Activated CD4-positive, CD25-positive, alpha-beta regulatory T cell treated with anti-CD3 and anti-CD28 coated beads, Interleukin-2, amount 50 U/mL, for 16 hours (primary cell): ENCODE measurements at places on chromosomes 4 and X.

DNA sequence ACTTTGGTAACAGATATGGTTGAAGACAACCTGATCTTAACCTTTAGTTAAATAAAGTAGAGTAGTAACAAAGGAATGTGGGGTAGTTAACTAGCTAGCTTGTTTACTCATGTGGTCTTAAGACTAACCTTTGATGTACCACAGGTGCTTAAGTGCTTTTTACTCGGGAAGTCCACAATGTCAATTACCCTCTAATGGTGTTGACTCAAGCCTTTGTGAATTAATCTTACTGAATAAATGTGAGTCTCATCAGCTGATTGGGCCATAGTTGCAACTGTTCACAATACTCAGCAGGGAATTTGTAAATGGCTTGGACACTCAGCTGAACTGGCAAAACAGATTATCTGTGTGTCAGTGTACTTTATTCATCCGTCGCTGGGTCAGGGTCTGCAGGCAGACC lies 119.0 kb upstream of the UGT8 start:
- DNase-seq = no peak

GRCh38 chr4:183797445-183798300 lies 107.4 kb upstream of the STOX2 start:
- DNase-seq = no peak

GRCh38 chr4:78057135-78057599 lies at the start of gene FRAS1:
Gene FRAS1, plus strand, starts transcription at chr4:78057323. Its CDS starts 687 bp downstream, at chr4:78058010.
- DNase-seq = no peak

DNA sequence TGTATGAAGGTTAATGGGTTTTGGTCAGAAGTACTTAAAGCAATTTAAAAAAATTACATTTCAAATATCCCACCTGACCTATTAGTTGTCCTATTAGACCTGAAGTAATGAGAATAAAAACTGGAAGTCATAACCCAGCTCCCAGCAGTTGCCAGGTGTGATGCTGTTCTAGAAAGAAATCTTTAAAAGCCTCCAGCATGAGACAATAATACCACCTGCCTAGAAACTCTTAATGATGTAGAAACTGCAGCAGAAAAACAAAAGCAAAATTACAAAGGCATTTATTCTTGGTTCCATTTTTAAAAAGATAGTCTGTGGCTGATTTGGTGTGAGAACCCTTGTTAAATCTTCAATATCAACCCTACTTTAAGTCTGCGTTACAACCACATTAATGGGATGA lies 1137.7 kb upstream of the TENM3 start:
- DNase-seq = no peak

DNA sequence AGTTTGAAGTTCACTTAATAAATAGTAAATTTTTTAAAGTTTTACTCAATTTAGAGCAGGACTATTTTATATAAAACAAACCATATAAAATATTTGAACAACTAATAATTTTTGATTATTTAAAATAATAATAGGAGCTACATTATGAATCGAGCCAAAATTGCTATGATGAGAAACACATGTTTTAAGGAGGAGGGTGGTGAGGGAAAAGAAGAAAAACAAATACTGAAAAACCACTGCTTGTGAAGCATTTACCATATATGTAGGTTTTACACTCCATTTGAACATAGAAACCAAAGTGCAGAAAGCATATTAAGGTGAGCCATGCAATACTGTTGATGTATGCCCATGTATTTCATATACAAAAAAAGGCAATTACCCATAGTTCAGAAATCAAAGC lies 448.9 kb downstream of the FSTL5 start:
- no peak for DNase-seq

DNA sequence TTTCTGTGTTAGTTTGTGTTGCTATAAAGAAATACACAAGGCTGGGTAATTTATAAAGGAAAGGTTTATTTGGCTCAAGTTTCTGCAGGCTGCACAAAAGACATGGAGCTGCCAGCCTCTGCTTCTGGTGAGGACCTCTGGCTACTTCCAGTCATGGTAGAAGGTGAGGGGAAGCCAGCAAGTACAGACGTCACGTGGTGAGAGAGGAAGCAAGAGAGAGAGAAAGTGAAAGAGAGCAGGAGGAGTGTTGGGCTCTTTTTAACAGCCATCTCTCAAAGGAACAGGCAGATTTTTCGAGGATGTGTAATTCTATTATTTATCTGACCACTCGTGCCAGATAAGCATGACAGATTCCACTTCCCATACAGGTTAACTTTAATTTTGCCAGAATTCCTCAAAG lies 1199.1 kb downstream of the ADGRL3 start:
- no peak for DNase-seq

DNA sequence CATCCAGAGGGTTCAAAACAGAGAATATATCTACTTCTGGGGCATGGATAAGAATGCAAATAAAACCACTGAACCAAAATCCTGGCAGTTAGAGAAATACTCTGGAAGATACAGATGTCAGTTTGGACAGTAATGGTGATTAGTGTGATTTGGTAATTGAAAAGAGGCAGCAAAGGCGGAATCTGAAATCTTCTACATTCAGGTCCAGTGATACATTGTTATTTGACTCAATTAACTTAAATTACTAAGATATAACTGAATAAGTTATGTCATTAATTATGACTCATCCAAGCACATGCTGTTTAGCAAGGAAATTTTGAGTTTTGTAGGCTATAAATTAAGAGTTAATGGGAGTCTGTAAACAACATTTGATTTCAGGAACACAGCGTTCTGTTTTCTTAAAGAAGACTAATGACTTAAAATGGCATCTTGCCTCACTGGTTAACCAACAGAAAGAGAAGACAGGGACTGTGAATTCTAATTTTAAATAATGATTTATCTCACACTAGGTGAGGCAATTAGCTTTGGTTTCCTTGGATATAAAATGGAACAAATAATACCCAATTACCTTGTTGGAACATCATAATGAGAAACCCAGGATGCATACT lies 937.1 kb downstream of the PDHA2 start:
- DNase-seq = no peak

- DNase-seq = no peak
These were observed 295.8 kb downstream of the GBA3 start for GRCh38 chr4:22988526-22988925.

DNA sequence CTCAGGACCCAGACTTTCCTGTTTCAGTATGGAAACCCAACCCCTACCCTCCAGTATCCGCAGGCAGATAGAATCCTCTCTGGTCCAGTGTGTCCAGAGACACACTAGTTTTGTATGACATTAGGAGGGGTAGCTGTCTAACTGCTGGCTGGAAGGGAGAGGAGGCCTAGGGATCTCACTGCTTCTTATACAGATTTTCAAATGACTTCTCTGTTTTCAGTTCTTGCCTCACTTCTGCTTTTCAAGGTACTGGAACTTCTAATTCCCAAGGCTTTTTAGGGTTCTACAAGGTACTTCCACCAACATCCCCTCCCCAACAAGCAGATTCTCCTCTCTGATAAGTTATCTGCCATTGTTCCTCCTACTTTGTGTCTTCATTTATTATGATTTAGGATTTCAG lies 6.1 kb downstream of the SGCB start:
- no peak for DNase-seq

DNA sequence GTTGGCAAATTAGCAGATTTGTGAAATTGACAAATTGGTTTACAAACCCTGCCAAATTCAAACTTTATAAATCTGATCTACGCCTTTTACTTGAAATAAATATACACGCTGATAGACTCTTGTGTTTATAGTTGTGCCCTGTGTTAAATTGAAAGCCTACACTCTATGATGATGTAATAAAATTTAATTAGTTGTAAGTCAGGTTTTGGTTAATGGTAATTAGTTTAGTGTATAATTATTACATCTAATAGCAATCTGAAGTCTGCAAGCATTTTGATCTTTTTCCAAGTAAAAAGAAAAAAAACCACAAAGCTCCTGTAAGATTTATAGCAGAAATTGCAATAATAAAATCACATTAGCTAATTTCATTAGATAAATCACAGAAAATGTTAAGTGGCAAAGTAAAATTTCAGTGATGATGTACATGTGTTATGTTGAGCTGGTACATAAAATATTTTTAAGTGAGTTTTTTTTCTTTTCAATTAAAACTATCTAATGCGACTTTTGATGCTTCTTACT lies 72.7 kb upstream of the TENM3 start:
- DNase-seq = no peak

DNA sequence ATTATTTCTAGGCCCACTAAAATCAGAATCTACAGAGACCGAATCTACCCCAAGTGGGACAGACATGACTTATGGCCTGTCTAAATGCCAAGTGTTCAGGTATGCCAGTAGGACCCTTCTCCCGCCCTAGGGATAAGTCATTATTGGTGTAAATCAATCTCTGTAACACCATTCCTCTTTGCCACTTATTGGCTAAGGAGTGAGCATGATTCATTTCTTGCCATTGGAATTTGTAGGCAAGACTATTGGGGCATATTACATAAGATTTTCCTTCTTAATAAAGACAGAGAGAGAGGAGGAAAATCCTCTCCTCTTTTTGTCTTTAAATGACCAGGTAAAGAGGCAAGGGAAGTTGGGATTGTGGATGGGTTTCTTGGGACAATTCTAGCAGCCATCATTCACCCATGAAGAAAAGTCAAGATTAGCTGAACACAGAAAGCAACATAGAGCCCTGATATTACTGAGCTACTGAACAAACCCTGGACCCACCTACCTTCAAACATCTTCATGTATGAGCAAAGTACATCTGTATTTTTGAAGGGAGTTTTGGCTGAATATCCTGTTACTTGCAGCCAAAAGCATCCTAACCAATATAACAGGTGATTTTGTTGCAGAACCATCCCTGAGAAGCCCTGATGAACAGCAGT lies 2.6 kb downstream of the SLC9B2 start:
- DNase-seq = no peak

DNA sequence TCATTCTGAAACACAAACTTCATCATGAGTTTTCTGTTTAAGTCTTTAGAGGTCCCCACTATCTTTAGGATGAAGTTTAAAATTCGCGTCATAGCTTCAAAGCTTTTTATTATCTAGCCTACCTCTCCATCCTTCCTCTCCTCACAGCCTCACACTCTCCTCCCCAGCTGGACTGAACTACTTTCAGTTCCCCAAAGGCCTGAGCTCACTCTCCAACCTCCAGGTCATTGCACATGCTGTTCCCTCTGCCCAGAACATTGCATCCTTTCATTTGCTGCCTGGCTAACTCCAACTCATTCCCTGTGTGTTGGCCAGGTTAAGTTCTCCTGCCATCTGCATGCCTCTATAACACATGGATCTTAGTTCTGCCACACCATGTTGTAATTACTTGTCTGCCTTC lies 2.9 kb upstream of the OTUD5 start:
- no peak for DNase-seq

- no peak for DNase-seq
These were observed 139.3 kb downstream of the GPR143 start for GRCh38 chrX:9626379-9626778.

GRCh38 chr4:79682161-79682560 lies 274.1 kb upstream of the GK2 start:
- no peak for DNase-seq

GRCh38 chr4:95204873-95205272 lies 343.9 kb downstream of the UNC5C start:
- no peak for DNase-seq

GRCh38 chrX:34879886-34880285 lies 62.7 kb upstream of the FAM47B start:
- no peak for DNase-seq

DNA sequence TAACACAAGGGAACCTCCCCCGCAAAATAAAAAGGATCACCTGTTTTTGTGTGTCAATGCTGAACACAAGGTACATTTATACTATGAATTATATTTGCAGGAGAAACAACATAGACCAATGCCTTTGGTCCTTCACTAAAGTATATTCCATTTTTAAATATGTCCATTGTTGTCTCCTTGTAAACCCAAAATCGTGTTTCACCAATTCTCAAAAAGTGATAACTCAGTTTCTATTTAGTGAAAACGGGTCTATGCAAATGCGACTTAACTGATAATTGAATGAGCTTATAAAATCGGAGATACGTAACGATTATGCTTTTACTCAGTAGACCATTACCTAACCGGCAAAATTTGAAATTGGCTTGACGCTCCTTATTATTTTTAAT lies 2.1 kb downstream of the BRWD3 start:
- DNase-seq = no peak

- no peak for DNase-seq
These were observed 15.2 kb upstream of the PACRGL start for GRCh38 chr4:20684852-20685763.

DNA sequence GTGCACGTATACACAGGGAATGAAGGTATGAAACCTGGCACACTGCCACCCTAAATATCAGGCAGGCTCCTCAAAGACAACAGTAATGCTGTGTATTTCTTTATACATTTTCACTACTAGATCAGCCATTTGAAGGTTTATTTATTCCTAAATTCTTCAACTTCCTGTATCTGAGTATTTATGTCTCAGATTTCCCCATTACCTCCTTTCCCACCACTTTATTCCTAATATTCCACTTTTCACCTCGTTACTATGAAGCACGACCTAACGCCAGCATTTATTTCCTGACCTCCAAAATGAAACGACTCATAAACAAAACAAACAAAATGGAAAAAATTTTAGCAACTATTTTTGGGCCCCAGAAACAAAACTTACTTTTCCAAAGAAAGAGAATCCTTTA lies 69.6 kb downstream of the MAML3 start:
- no peak for DNase-seq

- no peak for DNase-seq
These were observed 214.3 kb downstream of the RASL11B start for GRCh38 chr4:53076374-53076958.

DNA sequence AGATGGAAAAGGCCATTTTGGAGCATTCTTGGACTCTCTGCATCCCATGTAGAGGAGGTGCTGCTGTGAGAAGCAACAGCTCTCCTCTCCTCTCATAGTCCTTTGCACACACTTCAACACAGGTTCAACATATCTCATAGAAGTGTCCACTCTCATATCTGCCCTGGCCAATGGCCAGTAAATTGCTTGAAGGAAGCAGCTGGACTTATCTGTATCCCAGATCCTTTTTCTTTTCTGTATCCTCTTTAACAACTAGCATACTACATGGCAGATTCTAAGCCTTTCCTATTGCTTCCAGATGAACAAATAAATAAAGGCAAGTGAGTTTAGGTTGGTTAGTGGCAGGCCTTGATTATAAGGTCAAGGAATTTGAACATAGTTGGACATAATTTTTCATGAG lies 122.0 kb downstream of the HS6ST2 start:
- DNase-seq = no peak

DNA sequence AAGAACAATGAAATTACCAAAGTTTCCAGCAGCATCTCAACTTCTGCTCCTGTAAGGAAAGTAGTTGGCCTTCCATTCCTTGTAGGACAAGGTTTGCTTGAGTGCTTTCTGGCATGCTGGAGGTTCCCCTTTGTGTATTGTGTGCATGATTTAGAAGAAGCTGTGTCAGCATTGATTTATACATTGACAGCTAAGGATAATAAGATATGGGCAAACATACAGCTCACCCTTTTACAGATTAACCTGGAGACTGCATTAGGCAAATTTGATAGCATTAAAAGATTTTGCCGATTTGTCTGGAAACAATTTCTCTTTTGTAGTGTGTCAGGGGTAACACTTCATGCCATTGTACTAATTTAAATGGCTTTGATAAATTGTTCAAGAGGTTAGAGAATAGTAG lies 221.8 kb upstream of the PACRGL start:
- DNase-seq = no peak
